Activated naive CD4-positive, alpha-beta T cell treated with anti-CD3 and anti-CD28 coated beads, Interleukin-2, amount 50 U/mL, for 72 hours (primary cell): ENCODE measurements at places on chromosomes 11 and 22. TPM values are rescaled to one million over a fixed set of nuclear protein-coding genes. Genes with fewer than 3 reads are reported as not detected.

The KCNJ5 gene
- not detected for total RNA-seq

The PKDREJ gene
- not detected for total RNA-seq

The INPP5J gene
- total RNA-seq = 0.43 TPM

The DEPDC5 gene
- total RNA-seq = 50.1 TPM

The RFPL1 gene
- total RNA-seq = not detected

The PKP3 gene
- not detected for total RNA-seq

The F2 gene
- not detected for total RNA-seq

The APOA1 gene
- total RNA-seq = not detected

DNA sequence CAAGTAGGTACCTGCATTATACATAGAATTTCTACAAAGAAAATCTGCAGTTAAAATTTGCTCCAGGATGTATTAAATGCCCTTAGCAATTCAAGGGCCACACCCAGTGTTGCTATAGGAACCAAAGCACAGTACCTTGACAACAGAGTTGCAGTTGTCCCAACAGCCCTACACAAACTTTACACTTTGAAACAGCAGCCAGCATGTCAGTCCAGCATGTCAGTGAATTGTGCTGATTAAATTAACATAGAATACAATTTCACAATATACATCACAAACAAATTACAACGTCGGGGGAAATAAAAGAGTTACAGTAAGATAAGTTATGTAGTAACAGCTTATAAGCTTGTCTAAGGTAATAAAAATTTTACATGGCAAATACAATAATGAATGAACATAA is 389.2 kb downstream of the SOX6 start:
- DNase-seq = no peak

DNA sequence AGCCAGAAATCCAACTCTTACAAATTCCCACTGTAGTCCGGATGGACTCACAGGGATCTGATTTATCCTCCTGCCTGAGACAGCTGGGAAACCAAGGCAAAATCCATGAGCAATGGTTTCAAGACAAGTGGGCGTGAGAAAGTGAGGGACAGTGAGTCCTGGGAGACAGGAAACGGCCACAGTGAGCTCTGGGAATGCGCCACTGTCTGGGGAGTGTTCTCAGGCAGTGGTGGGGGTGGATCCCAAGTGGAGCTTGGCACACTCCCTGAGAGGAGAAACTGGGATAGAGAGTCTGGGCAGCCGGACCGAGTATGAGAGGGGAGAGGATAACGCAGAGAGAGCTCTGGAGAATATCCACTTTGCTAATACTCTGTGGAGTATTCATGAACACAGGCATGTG is 9.8 kb downstream of the IL17REL start:
- DNase-seq = no peak

DNA sequence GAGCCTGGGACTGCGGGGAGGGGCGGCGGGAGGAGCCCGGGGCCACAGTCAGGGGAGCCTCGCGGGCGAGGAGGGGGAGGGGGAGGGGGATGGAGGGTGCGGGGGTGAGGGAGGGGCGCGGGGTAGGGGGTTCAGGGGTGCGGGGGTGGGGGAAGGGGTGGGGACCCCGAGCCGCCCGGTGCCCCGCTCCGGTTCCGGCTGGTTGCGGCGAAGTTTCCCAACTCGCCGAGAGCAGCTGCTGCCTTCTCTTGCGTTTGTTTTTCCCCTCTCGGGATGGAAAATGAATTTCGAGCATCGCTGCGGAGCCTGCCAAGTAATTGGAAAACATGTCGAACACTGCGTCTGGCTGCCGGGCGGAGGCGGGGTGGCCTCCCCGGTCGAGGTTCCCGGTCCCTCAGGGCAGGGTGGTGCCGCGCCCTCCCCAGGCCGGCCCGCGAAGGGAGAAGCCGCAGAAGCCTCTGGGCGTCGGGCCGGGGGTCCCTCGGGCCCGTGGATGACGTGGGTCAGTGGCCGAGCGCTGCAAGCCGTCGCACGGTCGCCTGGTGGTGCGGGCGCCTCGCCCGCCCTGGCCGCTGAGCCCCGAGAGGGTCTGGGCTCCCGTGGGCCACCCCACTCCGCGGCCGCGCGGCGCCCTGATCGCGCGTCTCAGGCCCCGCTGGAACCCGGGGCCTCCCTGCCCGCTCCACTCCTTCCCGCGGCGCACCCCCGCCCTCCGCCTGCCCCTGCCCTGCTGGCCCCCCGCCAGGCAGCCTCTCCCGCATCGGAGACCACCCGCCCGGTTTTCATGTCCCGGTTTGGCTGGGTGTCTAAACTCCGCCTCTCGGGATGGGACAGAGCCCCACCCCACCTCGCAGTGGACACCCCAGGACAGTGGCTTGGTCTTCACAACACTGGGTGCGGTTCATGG is 12.1 kb downstream of the SPATA19 start:
- DNase-seq = no peak

DNA sequence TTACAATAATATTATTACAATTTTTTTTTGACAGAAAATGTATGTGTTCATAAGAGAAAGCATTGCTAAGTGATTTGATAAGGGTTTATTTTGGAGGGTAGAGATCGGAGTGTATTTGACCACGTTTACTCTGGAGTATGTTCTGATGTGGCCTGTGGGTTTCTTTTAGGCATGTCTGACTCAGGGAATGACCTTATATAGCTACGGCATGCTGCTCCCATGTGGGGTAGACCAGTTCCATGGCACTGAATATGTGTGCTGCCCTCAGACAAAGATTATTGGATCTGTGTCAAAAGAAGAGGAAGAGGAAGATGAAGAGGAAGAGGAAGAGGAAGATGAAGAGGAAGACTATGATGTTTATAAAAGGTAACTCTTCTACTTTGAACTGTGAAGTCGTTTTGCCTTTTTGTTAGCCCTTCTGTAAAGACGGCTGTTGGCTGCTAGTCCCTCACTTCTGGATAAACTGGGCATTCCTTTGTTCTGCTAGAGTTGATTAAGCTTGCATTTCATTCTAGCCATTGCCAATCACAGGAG is 38.1 kb upstream of the ST14 start:
- DNase-seq = no peak

- no peak for DNase-seq
Observed at GRCh38 chr11:124700028-124700427, 26.3 kb downstream of the SPA17 start.

DNA sequence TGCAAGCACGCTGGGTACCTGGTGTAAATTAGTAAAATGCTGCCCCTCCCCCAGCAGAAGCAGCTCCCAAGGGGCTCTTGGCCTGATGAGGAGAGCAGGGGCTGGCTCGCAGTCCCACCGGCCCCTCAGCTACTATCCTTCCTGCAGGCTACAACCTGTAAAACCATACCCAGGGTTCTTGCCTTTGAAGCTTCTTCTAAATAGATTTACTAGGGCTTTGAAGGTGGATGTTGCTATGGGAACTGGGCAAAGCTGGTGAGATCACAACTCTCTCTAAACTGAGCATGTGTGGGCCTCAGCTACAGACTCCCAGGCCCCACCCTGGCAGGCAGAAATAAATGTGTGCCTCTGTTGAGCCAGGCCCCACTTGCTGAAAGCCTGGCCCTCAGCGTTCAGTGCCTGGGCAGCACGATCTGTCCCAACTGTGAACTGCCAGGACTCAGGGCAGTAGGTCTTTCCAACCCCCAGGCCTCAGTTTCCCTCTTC is 18.5 kb downstream of the CD5 start:
- DNase-seq = no peak

GRCh38 chr11:61685617-61685967 is 5.4 kb downstream of the DAGLA start:
- DNase-seq = no peak

DNA sequence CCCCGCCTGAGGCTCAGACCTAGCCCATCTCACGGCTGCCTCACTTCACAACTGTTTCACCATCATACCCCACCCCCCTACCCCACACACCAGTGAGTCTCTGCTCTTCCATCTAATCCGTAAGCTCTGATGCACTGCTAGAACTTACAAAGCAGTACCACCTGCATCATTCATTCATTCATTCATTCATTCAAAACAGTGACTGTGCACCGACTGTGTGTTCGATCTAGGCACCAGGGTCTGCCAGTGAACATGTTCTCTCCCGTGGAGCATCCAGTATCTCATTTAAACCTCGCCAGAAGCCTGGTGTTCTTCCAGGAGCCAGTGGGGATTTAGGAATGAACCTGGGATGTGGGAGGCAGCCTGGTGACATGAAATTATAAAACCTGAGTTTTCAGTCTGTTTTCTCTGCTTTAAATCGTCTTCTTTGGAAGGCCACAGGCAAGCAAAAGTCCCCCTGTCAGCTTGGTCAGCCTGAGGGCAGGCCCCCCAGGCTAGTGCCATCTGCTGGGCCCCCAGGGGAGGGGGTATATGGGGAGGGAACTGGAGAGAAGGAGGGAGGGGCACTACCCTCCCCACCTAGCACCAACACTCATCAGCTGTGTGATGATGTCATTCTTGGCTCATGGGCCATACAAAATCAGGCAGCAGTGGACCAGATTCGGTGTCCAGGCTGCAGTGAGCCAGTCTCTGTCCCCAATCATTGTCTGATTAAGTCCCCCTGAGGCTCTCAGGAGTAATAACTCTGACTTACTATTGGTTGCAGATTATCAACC is 18.4 kb downstream of the TMPRSS6 start:
- DNase-seq = no peak

- DNase-seq = no peak
Observed at GRCh38 chr11:5534046-5534445, 14.3 kb downstream of the OR52H1 start.

DNA sequence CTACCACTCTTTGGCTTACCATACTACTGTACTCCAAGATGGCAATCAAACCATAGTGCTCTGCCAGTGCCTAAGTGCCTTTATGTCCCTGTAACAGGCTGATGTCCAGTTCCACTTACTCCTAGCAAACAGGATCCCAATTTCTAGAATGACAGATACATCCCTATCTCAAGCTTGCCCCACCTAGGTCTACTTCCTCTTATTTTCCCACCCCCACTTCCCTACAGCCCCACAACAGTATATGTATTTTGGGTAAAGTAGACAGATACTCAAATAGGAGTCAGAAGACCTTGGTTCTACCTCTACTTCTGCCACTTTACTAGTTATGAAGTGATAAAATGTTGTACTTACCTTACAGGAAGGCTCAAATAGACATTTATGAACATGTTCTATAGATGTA is 24.1 kb downstream of the SIK3 start:
- DNase-seq = no peak

GRCh38 chr11:103800406-103801114 is 235.9 kb upstream of the DDI1 start:
- DNase-seq = no peak

- DNase-seq = no peak
Observed at GRCh38 chr11:123103326-123103980, 41.5 kb upstream of the HSPA8 start.

- no peak for DNase-seq
Observed at GRCh38 chr11:71913756-71914526, 14.5 kb downstream of the XNDC1N start.

- no peak for DNase-seq
Observed at GRCh38 chr11:110988671-110989070, 256.9 kb upstream of the POU2AF2 start.

DNA sequence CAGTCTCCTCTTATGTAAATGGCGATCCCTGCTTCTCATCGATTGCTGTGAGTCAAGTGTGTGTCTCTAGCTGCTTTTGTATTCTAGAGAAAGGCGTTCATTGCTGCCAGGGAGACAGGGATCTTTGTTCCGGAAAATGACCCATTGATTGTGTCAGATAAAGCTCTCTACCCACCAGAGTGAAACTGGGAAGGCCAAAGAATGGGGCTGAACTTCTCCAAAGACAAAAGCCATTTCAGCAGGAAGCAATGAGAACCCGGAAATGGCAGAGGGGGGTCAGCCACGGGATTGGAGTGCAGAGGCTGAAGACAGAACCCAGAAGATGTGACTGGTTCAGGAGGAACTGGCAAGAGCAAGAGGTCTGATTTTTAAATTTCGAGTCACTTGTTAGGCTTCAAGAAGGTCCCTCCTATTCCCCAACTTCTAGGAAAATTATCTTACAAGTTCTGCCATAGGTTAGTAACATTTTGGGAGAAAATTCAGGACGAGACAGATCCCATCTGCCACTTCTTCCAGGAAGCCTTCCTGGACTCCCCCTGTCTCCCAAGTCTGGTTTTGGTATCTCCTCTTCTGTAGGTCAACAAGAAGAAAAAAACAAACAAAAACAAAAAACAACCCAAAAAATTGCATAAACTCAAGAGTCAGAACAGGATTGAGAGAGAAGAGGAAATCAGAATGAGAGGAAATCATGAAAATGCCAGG is 110.6 kb downstream of the NECTIN1 start:
- no peak for DNase-seq

- DNase-seq = no peak
Observed at GRCh38 chr11:33692013-33692504, 8.6 kb downstream of the C11orf91 start.

DNA sequence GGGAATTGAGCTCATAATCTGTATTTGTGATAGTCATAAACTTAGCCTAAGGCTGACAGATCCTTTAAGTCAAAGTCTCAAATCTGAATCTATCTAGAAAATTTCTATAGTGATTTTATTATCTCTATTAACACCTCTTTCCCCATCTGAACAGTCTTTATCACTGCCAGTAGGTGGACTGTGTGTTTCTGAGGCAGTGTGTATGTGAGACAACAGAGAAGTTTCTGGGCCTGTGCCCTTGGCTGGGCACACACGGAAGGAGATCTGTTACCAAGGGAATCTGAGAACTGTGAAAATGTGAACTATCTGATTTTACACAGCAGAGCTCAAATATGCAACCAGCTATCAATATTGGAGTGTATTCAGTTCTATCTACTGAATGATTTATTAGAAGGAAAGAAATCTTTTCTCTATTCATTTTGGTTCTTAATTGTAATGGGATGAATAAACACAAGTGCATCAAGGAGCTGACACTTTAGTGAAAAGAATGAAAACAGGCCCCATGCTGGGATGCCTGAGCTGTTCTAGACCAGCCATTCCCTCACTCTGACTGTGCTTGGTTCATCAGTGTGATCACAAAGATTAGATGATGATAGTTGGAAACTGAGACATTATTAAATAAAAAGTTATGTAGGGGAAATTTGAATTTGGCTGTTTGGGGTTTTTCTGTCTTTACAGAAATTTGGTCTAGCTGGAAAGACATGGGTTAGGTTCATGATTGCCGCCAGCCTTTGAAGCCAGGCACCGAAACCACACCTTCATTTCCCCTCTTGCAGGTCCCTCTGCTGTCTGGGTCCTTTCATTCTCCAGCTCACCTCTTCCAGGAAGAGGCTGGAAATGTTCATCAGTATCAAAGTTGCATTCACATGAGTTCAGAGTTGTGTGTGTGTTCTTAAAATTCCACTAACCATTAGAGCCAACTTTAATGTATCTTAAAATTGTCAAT is 68.1 kb downstream of the LIF start:
- peak; percentile 66 for DNase-seq

GRCh38 chr11:60939855-60940254 is 12.1 kb downstream of the SLC15A3 start:
- no peak for DNase-seq

GRCh38 chr22:37752189-37753087 is 55.3 kb upstream of the GCAT start:
- no peak for DNase-seq

GRCh38 chr11:70593446-70593983 is 195.2 kb downstream of the CTTN start:
- no peak for DNase-seq

- no peak for DNase-seq
Observed at GRCh38 chr22:47842119-47842518, 1079.7 kb downstream of the TBC1D22A start.
